Right forelimb (tissue), 1 donor: ENCODE measurements at places on chromosomes 2 and 18.

DNA sequence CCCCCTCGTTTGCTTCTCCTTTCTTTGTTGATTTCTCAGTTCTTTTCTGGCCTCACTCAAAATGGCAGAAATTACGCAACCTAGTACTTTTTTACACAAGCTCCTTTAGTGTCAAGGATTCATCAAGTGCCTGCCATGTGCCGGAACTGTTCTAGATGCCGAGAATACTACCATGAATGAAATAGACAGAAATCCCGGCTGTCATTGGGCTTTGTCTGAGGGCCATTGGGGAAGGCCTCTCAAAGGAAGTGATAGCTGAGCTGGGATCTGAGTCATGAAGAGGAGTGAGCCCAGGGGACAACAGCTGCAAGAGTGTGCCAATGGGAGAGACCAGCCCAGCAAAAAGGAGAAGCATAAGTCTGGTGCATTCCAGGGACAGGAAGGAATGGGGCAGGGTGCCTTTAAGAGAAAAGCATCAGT lies 34.3 kb upstream of the PPP1CB start:
- no peak for DNase-seq

GRCh38 chr18:48546396-48546795 lies 7.6 kb downstream of the CTIF start:
- DNase-seq = no peak

DNA sequence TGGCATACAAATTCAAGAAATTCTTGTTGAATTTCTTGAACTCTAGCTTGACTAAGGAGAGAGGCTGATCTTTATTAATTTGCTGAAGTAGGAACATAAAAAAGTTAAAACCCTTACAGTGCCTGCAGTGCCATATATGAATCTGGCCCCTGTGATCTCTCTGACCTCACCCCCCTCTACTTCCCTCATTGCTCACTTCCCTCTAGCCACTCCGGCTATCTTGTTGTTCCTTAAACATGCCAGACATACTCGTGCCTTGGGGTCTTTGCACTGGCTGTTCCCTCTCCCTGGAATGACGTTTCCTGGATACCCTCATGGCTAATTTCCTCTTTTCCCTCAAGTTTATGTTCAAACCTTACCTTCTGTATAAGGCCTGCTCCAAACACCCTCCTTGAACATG lies 246.3 kb upstream of the SIX2 start:
- peak; percentile 10 for DNase-seq

DNA sequence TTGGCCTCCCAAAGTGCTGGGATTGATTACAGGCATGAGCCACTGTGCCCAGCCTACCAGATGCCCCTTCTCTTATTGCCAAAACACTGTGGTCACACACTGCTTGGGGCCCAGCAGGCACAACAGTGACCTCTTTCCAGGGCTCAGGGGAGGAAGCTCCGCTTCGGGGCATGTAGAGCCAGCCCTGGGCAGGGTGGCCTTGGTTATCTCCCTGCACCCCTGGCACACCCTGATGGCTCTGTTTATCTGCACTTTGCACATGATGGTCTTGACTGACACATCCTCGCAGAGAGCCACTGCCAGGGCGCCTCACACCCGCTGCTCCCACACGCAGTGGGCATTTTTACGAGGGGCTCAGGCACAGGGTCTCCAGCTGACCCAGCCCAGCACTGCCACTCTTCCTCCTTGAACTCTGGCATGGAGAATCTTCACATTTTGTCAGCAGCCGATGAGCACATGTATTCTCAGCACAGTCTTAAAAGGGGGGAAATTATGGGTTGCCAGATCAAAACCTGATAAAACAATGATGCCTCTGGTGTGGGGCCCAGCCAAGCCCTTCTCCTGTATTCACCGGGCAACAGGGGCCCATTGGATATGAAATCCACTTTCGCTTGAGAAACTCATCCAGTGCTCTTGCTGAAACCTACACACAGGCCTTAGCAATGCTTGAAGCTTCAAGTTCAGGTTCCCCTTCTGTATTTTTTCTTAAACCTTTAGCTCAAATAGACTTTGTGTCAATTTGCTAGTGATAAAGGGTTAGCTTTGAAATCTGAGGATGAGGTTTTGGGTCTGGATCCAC lies 5.9 kb downstream of the GYPC start:
- DNase-seq = no peak

DNA sequence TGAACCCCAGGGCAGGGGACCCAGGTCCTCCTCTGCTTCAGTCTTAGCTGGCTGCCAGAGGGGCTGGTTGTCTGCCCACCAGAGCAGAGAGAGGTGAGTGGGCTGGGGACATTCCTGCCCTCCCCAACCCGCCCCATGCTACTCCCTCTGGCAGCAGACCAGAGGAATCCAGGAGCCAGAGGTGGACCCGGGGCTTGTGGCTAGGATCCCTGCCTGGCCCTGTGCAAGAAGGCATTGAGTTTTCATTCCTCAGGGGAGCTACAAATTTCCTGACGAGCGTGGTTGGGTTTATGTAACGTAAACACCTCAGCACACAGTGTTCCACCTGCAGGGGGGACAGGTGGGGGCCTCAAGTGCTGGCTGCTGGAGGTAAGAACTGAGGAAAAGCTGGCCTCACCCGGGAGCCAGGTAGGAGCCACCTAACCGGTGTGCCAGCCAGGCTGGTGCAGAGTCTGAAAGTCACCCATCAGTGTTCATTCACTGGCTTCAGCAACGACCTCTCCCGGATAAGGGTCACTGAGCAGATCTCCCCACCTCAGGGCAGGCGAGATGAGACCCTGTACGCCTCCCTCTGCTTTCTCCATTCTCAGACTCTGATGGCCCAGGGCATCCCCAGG lies 246.8 kb downstream of the DYSF start:
- DNase-seq = no peak

- DNase-seq = no peak
These were observed 5.8 kb upstream of the ARID5A start for GRCh38 chr2:96530474-96531357.

- DNase-seq = no peak
These were observed 38.8 kb downstream of the AOX1 start for GRCh38 chr2:200624658-200625057.
